Fibroblast of mammary gland (primary cell): ENCODE measurements at places on chromosomes 16 and 17.

DNA sequence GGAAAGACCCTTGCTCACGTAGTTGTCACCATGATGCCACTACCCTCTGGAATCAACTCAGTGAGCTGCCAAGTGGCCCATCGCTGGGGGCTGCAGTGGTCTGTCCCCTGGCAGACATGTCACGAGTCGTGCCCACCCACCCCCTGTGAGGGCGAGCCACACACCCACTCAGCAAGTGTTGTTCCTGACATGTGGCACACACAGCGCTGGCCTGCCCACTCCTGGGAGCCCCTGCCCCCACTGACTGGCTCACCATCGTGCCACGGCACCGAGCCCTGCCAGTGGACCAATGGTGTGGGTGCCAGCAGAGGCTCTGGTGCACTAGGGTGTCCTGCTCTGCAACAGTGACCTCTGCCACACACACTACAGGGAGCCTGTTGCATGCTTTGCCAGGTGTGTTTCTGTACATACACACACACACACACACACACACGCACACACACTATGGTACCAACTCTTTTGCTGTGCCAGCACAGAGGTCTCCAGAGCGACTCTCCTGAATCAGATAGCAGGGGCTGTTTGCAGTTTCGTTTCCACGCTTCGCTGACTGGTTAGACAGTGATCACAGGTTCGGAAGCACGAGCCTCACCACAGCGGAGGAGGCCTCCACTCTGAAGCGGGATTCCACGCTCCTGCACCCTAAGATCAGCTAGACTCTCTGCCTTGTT, 7.7 kb downstream of the RTN4RL1 start:
- no peak for DNase-seq

- DNase-seq, result peak; percentile 86
Observed at GRCh38 chr17:16568541-16569357, at the start of gene ZNF287. TSS of gene ZNF287 (minus strand) at chr17:16569204. CDS start at chr17:16567731, 1,473 bp downstream.

- DNase-seq, result no peak
Observed at GRCh38 chr16:71780521-71781089, 28.0 kb downstream of the AP1G1 start.

- DNase-seq, result no peak
Observed at GRCh38 chr17:51742571-51742970, 415.9 kb downstream of the CA10 start.

DNA sequence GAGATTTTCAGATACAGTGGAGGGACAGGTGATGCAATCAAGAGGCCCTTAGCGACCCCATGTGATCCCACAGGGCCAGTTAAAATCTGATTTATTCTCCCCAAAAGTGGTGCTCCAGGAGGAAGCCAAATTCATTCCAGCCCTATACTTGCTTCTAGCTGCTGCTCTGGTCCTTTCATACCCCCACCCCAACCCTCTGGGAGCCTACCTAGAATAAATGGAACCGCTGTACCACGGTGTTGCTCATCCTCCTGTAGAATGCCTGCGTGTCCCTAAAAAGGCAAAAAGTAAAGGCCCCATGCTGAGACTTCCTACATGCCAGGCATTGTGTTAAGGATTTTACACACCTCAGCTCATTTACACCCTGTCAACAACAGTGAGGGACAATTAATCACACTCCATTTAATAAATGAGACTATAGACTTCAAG, 2.0 kb upstream of the RASL10B start:
- no peak for DNase-seq

GRCh38 chr17:330993-331701, 21.5 kb downstream of the RPH3AL start:
- DNase-seq, result no peak

GRCh38 chr17:39841134-39841683, 22.9 kb downstream of the IKZF3 start:
- DNase-seq, result no peak

DNA sequence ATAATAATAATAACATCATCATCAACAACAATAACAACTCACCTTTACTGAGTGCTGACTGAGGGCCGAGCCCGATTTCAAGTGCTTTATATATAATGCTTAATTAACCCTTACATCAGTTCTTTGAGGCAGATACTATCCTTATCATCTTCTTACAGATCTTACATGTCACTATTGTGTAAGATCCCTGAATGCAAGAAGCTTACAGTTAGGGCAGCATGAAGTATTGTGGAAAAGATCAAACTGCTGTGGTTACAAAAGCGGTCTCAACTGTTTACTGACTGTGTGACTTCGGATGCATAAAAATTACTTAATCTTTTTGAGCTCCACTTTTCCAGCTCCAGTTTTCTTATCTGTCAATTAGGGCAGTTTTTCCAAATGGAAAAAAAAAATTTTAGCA, 3.3 kb downstream of the VAT1 start:
- peak; percentile 22 for DNase-seq

GRCh38 chr16:89354325-89354724, 136.0 kb downstream of the ANKRD11 start:
- no peak for DNase-seq

- no peak for DNase-seq
Observed at GRCh38 chr17:62852195-62852594, 44.1 kb upstream of the MARCHF10 start.

GRCh38 chr16:52351451-52351850, 195.5 kb downstream of the TOX3 start:
- no peak for DNase-seq

- DNase-seq, result no peak
Observed at GRCh38 chr17:81217491-81217890, 5.3 kb downstream of the CEP131 start.

DNA sequence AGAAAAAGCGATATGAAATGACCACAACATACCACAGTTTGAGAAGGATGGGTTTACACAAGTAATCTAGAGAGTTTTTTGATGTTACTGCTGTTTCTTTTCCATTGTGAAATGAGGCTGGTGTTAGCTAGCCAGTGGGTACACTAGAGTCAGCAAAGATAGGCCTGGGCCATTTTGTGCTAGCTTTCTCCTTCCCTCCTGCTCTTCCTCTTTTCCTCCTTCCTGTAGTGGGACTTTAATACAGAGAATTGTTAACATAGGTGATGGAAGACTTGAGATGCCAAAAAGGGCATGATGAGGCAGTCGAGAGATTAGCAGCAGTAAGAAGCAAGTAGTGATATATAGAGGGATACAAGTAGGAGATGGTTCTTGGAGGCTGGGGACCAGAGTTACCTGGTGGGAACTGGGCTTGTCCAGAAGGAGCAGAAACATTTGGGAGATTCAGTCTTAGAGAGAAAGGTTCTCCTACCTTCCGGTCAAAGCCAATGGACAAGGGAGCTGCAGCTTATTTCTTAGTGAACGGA, 7.7 kb downstream of the NSRP1 start:
- no peak for DNase-seq

GRCh38 chr17:48597528-48597777, 3.9 kb upstream of the HOXB5 start:
- no peak for DNase-seq

- no peak for DNase-seq
Observed at GRCh38 chr17:1546292-1546922, 16.2 kb downstream of the PITPNA start.

- no peak for DNase-seq
Observed at GRCh38 chr16:1784977-1785845, 2.5 kb downstream of the NUBP2 start.

GRCh38 chr17:48024149-48025039, 13.2 kb downstream of the COPZ2 start:
- peak; percentile 21 for DNase-seq

GRCh38 chr17:57092779-57093178, 7.7 kb downstream of the AKAP1 start:
- no peak for DNase-seq

DNA sequence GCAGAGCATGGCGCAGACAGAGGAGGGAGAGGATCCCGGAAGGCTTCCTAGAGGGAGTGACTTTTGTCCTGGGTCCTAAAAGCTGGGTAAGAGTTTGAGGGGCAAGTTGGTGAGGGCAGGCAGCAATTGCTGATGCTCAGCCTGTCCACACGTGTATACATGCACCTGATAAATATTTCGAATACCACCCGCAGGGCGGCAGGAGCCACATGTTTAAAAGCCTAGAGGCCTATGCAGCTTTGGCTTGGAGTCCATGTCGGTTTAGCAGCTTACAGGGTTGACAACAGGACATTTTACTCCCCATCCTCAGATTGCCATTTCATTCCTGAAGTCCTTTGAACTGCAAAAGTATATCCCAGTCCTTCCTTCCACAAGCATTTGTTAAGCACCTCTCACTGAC, 99.1 kb downstream of the KATNIP start:
- DNase-seq, result no peak
